ENCODE measurements at places on chromosomes 16 and 17. TPM values are rescaled to one million over a fixed set of nuclear protein-coding genes. Genes with fewer than 3 reads are reported as not detected.
A peak's percentile ranks its signal among the peaks of the same experiment; 100 is the strongest.

The KRTAP4-5 gene
- not detected for polyA plus RNA-seq

- DNase-seq: peak; percentile 60
Observed at GRCh38 chr17:32822996-32823395, 53.9 kb downstream of the MYO1D start.

The GNGT2 gene
- 4.2 TPM for polyA plus RNA-seq

The ACSM2A gene
- 0.30 TPM for polyA plus RNA-seq
